ENCODE measurements at places on chromosomes 1 and 21.

- no peak for DNase-seq
Observed at GRCh38 chr1:41498804-41499203, 14.3 kb upstream of the EDN2 start.

GRCh38 chr1:169143346-169143745 lies 36.9 kb downstream of the ATP1B1 start:
- no peak for DNase-seq

- no peak for DNase-seq
Observed at GRCh38 chr1:115402753-115403184, 64.7 kb upstream of the NGF start.

GRCh38 chr1:177230228-177231016 lies 59.7 kb downstream of the BRINP2 start:
- DNase-seq = no peak

- no peak for DNase-seq
Observed at GRCh38 chr1:162987866-162988265, 81.3 kb upstream of the RGS4 start.

DNA sequence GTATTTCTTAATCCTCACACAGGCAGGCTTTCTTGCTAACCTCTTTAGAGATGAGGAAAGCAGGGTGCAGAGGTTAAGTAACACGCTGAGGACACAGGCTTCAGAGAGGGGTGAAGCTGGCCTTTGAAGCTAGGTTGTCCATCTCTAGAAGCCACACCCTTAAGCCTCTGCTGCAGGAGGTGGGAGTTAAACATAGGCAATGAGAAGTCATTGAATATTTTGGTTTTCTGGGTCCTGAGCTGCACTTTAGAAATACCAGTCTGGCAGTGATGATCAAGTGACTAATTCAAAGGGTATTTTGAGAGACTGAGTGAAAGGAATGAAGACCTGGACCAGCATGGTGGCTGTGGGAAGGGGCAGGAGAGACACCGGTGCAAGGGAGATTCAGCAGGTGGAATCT lies 9.9 kb downstream of the KCNJ15 start:
- no peak for DNase-seq

DNA sequence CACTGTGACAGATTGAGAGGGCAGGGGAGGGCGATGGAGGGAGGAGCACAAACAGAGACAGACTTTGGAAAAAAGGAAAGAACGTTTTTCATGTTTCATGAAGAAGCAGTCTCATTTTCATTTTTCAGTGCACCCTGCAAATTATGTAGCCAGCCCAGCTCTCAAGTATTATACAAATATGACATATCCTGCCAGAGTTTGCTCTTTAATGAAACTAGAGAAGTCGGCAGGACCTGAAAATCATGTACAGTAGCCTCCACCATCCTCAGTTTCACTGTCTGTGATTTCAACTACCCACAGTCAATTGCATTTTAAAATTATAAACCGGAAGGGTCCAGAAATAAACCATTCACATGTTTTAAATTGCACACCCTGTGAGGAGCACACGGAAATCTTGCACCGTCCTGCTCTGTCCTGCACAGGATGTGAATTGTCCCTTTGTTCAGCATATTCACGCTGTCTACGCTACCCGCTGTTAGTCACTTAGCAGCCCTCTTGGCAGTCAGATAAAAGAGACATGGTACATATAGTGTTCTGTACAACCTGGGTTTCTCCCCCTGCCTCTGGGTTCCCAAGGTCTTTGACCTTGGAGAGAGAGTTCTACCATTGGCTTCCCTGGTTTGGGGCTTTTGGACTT lies 13.6 kb upstream of the ADARB1 start:
- DNase-seq = no peak

GRCh38 chr1:14699620-14700019 lies 101.1 kb downstream of the KAZN start:
- DNase-seq = no peak

DNA sequence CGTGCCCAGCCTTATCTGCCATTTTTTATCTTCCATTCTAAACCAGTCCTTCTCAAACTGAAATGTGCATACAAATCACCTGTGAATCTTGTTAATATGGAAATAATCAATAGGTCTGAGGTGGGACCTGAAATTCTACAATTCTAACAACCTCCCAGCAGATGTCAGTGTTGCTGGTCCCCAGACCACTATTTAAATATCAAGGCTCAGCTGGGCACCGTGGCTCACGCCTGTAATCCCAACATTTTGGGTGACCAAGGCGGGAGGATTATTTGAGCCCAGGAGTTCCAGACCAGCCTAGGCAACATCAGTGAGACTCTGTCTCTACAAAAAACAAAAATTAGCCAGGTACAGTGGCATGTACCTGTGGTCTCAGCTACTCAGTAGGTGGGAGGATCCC lies 4.1 kb downstream of the UQCRHL start:
- DNase-seq = peak; percentile 23

- no peak for DNase-seq
Observed at GRCh38 chr1:21365036-21365435, 74.8 kb upstream of the ECE1 start.

DNA sequence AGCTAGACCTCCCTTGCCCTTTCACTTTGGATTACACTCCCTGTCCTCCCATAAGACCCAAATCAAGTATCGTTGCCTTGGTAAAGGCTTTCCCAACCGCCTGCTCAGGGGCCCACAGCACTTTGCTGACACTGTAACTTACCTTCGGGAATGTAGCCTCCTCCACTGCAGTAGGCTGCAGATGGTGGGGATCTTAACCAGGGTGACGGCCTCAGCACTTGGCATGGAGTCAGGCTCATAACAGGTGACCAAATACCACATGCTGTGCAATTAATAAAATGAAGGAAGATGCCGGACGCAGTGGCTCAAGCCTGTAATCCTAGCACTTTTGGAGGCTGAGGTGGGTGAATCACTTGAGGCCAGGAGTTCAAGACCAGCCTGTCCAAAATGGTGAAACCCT lies 88.7 kb upstream of the IRF2BP2 start:
- no peak for DNase-seq

GRCh38 chr1:53946252-53947171 lies at the start of gene LRRC42:
Gene LRRC42 (plus strand): TSS chr1:53946350. CDS start chr1:53952000, 5,650 bp downstream.
- DNase-seq = peak; percentile 26

DNA sequence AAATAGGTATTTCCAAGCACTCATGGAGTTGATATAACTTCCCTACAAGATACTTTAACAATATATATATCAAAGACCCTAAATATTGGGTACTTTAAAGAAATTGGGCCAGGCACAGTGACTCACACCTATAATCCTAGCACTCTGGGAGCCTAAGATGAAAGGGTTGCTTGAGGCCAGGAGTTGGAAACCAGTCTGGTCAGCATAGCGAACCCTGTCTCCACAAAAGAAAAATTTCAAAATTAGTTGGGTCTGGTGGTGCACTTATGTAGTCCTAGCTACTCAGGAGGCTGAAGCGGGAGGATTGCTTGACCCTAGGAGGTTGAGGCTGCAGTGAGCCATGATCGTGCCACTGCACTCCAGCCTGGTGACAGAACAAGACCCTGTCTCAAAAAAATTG lies 393.9 kb upstream of the DEPDC1 start:
- DNase-seq = no peak

DNA sequence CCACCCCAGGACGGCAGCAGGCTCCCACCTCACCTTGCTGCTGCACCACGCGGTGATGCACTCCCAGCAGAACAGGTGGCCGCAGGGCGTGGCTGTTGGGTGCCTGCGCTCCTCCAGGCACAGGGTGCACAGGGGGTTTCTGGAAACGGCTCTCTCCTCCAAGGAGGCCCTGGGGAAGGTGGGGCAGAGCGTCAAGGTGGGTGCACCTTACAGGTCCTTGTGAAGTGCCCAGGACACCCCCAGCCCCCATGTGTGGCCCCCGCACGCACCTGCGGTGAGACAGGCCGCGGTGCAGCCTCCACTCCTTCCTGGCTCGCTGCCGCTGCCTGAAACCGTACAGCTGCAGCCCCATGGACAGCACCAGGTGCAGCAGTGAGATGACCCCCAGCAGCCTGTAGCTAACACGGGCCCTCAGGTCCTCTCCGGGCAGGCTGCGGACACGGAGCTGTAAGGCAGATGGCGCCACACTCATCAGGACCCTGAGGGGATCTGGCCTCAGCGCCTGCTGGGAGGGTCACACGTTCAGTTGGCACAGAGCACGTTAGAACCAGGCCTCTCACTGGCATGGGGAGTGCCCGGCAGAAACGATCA lies 5.8 kb downstream of the PEX10 start:
- no peak for DNase-seq

DNA sequence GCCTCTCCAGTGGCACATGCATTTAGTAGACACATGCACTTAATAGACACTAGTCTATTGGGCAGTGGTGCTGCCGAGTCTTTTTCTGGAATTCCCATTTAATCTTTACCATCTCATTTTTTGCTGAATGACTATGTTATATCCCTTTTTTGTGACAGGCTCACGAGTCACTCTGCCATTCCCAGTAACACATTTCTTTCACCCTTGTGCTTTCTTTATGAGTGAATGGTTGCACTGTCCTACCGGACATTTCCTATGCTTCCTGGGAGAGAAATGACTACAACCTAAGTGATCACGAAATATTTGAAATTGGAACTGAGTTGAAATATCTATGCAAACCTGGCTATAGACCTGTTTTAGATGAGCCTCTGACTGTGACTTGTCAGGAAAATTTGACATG lies 70.9 kb downstream of the C4BPA start:
- no peak for DNase-seq

DNA sequence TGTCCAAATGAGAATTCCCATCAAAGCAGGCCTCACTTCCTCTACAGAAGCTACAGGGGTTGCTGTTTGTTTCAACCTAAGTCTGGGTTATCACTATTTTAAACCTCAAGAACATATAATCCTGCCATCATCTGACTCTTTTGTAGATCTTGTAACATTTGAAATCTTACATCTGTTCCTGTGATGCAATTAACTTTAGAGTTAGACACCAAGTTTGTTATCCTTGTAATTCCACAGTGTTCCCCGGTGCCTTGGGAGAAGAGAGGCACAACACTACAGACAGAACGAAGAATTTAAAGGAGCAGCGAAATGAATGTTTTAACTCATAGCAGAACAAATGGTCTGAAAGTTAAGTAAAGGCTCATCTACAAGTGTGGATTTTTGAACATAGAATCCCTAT lies 116.1 kb downstream of the UCHL5 start:
- no peak for DNase-seq

- no peak for DNase-seq
Observed at GRCh38 chr1:41493626-41494350, 9.3 kb upstream of the EDN2 start.

GRCh38 chr21:37821786-37822450 lies 94.3 kb downstream of the KCNJ6 start:
- DNase-seq = no peak

- no peak for DNase-seq
Observed at GRCh38 chr1:109942434-109942833, 31.8 kb downstream of the CSF1 start.

DNA sequence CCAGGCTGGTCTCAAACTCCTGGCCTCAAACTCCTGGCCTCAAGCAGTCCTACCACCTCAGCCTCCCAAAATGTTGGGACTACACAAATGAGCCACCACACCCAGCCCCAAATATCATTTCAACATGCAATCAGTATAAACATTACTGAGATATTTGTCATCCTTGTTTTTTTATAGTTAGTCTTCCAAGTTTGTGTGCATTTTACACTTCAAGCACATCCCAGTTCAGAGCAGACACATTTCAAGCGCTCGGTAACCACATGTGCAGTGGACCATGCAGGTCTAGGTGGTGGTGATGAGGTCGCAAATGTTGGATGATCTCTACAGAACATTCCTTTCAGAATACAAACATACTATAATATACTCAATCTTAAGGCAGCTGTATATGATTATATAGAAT lies 23.8 kb upstream of the APP start:
- DNase-seq = no peak

DNA sequence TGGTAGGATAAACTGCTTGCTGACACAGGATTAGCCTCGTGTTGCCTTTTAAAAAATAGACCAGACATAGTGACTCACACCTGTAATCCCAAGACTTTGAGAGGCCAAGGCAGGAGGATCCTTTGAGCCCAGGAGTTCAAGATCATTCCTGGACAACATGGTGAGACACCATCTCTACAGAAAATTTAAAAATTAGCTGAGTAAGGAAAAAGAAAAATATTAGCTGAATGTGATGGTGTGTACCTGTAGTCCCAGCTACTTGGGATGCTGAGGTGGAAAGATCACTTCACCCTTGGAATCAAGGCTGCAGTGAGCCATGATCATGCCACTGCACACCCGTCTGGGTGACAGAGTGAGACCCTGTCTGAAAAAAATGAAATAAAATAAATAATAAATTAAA lies 82.0 kb downstream of the ETS2 start:
- no peak for DNase-seq

DNA sequence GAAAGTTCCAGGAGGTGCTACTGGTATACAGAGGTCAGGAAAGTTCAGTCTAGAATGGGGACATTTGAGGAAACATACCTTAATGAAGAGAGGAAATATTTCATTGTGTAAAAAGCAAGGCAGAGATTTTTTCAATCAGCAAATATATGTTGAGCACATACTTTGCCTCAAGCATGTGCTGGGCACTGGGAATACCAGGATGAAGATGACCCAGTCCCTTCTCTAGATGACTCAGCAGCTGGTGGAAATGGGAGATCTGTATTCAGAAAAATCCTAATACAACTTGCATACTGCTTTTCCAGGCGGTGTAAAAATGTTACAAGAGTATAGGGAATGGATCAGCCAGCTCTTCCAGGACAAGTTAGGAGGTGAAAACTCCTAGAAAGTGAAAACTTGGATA lies 229.3 kb downstream of the FGGY start:
- no peak for DNase-seq

DNA sequence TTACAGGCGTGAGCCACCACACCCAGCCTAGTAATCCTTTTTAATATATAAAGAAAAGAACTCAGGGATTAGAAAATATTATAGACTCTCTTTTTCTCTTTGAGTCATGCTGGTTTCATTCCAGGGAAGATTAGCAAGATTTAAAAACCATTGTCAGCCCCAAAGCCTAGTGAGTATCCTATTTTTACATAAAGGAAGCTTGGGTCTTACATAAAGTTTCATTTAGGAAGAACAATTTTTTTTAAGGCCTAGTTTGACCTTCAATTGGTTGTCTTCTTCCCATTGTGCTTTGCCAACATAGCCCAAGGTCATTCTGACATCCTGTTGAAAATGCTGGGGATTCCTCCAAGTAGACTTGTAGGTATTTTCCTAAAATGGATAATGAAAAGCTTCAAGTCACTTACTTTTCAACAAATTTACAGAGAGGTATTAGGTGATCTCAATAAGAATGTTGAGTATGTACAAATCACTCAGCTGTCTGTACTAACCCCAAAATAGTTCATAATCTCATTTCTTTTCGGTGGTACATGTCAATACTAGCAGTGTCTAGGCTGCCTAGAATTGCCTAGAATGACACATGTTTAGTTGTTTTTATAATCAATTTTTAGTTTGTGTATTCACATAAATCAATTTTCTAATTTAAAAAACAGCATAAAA lies 4.3 kb upstream of the KIF14 start:
- DNase-seq = no peak

- no peak for DNase-seq
Observed at GRCh38 chr1:81071072-81071858, 729.5 kb upstream of the ADGRL2 start.

DNA sequence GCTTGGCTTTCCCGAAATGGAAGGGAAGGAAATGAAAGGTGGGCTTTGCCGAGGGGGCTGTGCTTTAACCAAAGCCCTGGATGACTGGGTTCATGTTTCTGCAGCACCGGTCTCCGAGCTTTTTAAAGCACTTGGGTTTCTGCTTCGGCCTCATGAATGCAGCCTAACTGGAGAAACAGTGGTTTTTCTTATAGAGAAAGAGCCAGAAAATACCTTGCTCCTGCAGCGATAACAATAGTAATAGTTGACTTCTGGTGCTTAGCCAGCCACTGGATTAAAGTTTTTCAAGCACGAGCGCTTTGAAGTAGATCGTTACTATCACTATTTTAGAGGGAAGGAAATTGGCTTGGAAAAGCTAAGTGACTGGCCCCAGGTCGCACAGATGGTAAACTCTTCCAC lies 500 bp upstream of the DOCK7 start:
- no peak for DNase-seq
